ENCODE measurements at places on chromosomes 3 and 15.

DNA sequence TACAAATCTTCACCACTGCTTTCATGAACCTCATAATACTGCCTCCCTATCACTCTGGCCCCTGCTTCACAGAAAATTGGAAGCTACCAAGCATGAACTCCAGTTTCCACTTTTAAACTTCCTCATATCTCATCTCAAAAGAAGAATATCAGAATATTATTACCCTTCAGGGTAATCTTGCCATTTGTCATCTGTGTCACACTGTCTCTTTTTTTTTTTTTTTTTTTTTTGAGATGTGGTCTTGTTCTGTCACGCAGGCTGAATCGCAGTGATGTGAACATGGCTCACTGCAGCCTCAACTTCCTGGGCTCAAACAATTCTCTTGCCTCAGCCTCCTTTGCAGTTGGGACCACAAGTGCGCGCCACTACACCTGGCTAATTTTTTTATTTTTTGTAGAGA is 80.4 kb upstream of the TCF12 start:
- no peak for DNase-seq

- DNase-seq: no peak
Observed at GRCh38 chr3:149016669-149017541, 25.6 kb downstream of the GYG1 start.

DNA sequence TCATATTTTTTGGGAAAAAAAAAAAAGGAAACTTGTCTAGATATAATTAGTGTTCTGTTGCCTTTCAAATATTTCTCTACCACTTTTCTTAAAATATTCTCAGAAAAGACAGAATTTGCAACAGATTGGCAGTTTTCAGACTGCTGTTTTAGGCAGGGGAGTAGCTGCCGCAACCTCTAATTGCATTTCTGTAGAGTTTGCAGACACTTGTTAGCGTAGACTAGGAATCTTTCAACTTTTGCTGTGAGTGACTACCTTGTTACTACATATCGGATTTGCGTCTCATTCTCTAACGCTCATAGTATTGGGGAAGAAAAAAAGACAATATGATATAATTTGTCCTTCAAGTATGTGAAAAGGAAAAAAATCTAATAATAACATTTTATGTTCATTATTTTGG is 10.7 kb downstream of the TGFBR2 start:
- no peak for DNase-seq

DNA sequence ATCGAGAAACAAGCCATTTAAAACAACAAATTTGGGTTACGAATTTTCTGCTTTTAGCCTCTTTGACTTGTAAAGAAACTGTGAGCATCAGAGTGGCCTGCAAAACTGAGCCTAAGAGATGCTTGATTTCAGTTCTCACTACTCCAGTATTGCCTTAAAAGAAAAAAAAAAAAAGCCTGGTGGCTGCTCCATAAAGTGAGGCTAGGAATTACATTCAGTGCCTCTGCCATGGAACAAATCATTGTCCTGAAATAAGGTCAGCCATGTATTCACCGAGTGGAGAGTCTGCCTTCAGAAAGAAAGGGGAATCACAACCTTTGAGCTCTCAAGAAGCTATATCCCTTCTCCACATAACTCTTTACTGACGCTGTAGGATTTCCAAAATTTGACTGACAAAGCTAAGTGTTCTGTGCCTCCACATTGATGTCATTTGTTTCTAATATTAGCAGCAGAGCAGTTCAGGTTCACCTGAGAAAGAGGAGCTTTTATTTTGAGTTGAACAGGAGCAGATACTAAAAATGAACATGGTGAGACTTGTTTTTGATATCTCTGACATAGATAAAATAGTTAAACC is 137.3 kb downstream of the SSR3 start:
- no peak for DNase-seq

DNA sequence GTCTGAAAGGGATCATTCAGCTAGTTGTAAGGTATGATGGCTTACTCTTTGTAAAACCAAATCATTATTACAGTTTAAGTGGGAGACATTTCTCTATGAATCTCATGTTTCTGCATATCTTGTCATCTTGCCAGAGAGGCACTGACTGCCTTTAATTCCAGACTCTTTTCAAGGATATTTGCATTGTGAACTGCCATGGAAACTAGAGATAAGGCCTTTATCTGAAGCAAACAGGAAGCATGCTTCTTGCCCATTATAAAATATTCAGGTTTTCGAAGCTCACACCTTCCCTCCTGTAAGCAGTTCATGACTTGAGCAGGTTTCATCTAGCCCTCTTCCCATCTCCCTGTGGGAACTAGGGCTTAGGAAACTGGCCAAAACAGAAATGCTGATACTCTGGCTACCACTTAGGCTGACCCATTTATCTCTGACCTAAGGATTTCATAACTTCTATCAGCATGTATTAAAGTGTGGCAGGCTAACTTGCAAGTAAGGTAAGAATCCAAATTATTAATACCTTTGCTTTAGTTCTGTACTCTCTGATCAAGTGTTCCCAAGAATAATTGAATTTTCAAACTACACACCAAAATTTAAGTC is 326.6 kb upstream of the ALCAM start:
- DNase-seq: no peak

DNA sequence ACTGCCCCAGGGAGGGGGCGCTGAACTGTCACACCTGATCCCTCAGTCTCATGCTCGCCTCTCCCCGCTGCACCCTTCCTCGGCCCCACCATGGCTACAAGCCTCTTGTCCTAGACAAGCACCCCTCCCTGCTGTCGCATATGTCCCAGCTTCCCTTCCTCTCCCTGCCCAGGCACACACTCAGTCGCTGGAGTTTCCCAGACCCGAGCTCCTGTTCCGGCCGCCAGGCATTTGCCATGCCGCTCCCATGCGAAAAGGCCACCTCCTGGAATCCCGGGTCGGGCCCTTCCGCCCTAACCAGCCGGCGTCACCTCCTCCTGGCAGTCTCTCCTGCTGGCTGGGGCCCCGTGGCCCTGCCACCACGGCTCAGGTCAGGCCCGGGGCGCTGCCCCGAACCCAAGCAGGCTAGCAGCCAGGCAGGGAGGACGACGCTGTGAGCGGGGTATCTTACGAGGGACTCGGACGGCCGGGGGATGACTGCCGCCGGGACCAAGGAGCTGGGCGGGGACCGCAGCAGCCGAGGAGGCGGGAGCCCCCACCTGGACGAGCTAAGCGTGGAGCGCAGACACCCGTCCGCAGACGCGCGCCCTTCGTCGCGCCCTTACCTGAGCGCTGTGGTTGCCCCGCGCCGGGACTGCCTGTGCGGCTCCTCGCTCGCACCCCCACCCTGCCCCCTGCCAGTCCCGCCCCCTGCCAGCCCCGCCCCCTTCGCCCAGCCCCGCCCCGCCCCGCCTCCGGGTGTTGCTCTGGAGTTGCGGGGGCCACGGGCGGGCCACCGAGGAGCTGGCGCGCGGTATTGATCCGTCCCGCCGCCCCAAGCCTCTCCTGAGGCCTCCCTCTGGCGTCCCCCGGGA is at the start of gene ALS2CL:
Gene ALS2CL (minus strand): TSS at position 642 of the 854 bp plus-strand sequence. CDS start 4,239 bp downstream, outside the sequence.
- DNase-seq: peak; percentile 20

DNA sequence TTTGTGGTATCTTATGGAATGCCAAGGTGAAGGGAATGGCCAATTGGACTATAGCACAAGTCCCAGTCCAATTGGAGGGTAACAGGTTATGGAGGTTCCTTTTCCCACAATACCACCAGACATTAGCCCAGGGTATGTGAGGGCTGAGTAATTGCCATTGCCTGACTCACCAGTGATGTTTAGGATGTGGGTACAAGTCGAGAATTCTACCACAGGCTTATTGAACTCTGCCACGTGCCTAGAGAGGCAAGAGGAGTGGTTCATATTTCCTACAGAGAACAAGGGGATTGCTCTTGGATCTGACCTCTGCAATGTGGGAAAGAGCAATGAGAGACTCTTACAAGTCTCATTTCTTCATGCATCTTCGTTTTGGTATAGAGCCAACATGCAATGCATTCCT is 85.0 kb upstream of the XCR1 start:
- no peak for DNase-seq

DNA sequence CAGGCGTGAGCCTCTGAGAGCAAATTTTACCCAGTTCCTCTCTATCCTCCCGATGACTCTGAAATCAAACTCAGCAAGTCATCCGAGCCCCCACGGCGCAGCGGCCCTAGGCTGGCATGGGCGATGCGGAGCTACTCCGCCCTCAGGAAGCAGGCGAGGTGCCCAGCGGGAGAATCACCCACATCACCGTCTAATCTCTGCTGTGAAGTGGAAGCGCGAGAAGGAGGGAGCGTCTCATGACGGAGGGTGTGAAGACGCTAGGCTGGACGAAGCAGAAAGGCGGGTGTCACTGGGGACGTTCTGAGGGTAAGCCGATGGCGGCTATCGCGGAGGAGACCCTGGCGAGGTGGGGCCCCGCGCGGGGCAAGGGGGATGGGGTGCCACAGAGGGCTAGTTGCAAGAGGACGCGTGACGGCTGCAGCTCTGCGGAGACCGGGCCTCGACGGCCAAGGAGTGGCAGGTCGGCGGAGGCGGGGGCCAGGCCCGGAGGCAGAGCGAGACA is 9.1 kb upstream of the GNAI2 start:
- DNase-seq: no peak

DNA sequence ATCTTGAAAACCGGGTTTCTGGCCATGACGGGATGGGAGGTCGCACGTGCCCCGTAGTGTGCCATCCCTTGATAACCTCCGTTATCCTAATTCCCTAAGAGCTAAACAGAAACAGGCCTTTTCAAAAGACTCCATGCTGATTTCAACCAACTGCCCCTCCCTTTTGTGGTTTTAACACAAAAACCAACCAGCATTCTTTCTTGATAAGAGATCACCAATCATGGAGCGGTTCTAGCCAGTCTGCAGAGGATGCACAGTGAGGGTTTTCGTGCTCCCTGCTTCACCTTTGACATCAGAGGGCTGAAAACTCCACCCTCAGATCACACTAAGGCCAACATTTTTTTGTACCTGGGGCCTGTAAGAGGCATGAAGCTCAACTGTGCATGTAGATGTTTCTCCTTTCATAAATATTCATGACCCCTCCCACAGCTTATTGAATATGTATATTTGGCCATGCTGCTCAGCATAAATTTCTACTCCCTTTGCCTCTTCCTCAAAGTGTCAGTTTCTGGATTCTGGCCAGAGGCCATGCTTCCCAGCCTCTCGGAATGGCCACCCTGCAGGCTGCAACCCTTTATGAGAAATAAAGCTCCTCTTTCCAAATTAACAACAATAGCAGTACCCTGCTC is 41.3 kb downstream of the FAM3D start:
- DNase-seq: no peak

- DNase-seq: no peak
Observed at GRCh38 chr15:37806808-37807207, 127.6 kb upstream of the TMCO5A start.

DNA sequence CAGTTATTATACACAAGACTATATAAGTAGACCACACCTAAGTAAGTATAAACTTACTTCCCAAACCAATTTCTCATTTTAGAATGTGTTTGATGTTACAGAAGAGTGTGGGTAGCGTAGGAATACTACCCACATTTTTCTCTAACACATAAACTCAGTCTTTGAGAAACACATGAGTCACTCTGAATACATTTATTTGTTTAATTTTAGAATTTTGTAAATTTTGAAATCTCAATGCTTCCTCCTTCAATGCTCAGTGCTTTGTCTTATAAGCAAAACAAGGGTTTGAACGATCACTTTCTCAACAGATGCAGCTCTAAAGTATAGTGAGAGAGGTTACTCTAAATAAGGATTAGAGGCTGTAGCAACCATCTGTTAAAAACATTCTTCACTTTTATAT is 700.8 kb downstream of the SI start:
- no peak for DNase-seq
